ENCODE measurements at places on chromosomes 12 and 14.
A peak's percentile ranks its signal among the peaks of the same experiment; 100 is the strongest.

- no peak for DNase-seq
Measured at GRCh38 chr12:102848832-102849231, 68.2 kb downstream of the PAH start.

GRCh38 chr14:70489579-70490200, 37.7 kb downstream of the ADAM21 start:
- no peak for DNase-seq

DNA sequence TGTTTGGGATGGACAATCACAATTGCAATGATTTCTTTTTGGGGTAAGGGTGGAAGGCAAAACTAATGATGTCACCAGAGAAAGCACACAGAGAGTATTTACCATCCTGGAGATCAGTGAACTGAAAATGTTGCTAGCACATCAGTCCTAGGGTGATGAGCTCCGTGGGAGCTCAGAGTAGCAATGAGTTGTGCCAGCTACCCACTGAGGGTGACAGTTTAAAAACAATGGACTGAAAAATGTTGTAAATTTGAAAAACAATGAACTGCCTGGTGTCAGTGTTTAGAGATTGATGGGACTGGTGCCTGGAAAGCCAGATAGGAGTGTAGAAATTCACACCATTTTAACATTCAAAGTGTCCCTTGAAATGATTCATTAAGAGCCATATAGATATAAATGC, 198.5 kb downstream of the ATP23 start:
- DNase-seq: no peak

DNA sequence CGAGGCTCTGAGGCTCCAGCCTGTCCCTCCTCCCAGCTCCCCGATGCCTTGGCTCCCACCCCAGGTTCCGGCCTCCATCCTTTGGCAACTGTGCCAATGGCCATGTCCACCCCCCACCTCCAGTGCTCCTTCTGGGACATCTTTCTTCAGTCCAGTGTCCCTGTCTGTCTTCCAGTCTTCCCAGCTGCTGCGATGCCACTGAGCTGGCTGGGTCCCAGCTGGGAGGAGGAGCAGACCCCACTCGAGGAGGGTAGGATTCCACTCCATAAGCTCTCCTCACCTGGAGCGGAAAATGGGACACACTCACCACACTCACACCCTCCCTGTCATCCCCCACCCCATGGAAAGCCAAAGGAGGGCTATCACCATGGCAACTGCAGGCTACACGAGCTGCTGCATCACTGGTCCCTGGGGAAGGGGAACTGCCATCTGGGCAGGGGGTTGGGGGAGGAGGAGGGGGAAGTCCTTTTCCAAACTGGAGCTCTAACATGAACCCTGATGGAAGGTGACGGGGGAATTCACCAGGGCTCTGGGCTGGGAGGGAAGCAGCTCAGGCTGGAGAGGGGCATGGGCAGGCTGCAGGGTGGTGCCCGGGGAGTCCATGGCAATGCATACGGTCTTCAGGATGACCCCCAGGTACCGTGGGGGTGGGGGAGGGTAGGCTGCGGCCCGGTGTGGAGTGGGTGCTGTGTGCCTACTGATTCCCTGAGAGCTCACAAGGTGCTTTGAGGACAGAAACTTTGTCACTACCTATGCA, 94.3 kb downstream of the LRRC74A start:
- no peak for DNase-seq

- DNase-seq: no peak
Measured at GRCh38 chr14:71408362-71409030, 501.2 kb downstream of the PCNX1 start.

DNA sequence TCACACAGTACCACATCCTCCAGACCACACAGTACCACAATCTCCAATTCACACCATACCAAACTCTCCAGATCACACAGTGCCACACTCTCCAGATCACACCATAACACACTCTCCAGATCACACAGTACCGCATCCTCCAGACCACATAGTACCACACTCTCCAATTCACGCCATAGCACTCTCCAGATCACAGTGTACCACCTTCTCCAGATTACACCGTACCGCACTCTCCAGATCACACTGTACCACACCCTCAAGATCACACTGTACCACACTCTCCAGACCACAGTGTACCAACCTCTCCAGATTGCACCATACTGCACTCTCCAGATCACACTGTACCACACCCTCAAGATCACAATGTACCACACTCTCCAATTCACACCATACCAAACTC, 184.9 kb downstream of the NTF3 start:
- no peak for DNase-seq

- DNase-seq: no peak
Measured at GRCh38 chr12:78865516-78865915, 942 bp downstream of the SYT1 start.

DNA sequence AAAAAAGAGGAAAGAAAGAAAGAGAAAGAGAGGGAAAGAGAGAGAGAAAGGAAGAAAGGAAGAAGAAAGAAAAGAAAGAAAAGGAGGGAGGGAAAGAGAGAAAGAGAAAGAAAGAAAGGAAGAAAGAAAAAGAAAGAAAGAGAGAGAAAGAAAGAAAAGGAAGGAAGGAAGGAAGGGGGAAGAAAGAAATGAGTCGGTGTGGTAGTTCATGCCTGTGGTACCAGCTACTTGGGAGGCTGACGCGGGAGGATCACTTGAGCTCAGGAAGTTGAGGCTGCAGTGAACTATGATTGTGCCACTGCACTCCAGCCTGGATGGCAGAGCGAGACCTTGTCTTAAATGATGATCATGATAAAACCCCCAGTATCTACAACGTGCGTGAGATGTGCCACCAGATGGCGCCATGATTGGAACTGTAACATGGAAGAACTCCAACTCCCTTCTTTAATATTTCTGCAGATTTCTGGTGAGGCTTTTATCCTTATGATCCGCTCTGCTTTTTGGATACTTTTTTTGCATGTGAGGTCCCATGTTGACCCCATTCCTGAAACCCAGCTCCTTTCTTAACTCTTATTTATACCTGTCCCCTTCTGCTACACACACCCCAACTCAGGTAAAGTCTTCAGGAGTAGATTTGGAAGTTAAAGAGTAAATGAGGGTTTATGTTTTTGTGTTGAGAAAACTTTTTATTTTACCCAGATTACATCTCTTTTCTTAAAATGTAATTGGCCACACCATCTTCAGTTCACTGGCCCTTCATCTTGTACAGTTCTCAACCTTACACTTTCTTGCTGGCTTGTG, 25.6 kb downstream of the RNASE10 start:
- DNase-seq: peak; percentile 12

DNA sequence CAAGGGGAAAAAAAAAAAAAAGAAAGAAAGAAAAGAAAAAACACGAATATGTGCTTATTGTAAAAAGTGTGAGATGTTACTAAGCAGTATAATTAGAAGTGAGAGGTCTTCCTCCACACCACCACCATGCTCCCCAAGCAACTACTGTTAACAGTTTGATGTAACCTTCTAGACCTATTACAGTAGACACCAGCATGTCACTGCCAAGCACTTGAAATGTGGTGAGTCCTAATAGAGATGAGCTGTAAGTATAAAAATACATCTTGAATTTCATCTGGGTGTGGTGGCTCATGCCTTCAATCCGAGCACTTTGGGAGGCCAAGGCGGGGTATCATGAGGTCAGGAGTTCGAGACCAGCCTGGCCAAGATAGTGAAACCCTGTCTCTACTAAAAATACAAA, 8.1 kb upstream of the SNRNP35 start:
- no peak for DNase-seq

- no peak for DNase-seq
Measured at GRCh38 chr14:31682768-31683167, 121.6 kb downstream of the NUBPL start.

DNA sequence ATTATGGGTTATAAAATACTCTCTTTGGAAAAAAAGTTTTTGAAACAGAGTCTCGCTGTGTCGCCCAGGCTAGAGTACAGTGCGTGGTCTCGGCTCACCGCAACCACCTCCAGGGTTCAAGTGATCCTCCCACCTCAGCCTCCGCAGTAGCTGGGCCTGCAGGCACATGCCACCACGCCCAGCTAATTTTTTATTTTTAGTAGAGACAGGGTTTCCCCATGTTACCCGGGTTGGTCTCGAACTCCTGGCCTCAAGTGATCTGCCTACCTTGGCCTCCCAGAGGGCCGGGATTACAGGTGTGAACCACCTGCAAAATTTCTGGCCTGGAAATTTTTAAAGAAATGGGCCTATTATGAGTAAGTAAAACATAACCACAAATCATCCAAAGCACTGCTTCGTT, 3.8 kb downstream of the USP15 start:
- DNase-seq: no peak

- DNase-seq: no peak
Measured at GRCh38 chr14:49999146-49999761, 106.4 kb downstream of the ARF6 start.

DNA sequence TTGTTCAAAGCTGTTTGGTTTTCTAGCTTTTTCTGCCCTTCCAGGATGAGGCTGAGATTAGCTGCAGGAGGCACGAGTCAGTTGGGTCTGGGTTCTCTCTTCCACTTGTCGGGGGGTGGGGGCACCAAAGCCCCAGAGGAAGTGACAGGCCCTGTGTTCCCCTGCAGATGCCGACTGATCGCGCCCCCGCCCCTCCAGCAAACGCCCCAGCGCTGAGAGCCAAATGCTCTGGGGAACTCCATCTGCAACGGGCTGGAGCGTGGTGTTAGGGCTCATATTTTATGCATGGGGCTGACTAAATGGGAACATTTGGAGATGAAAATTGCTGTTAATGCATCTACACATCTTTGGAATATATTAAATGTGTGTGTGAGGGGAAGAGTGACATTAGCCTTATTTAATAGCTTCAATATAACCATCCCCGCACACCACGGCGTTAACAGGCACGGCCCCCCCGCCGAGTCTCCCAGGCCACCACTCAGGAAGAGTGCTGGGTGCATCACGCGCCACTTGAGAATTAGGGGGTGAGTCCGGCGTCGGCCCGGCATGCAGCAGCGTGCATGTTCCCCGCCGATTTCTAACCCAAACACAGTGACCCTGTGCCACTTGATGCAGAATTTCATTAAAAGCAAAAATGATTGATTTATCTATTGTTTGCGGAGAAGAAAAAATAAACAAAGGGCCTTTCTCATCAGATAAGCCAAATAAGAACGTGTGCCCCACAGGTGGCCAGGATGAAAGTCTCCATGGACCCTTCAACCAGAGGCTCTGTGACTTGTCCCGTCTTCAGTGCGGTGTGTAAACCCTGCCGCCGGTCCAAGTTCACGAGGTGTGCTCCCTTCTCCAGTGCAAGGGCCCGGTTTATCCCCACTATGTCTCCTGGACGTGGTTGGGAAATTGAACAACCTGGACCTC, 165.0 kb upstream of the RTL1 start:
- DNase-seq: no peak

- no peak for DNase-seq
Measured at GRCh38 chr14:73422515-73422914, 35.8 kb downstream of the NUMB start.

DNA sequence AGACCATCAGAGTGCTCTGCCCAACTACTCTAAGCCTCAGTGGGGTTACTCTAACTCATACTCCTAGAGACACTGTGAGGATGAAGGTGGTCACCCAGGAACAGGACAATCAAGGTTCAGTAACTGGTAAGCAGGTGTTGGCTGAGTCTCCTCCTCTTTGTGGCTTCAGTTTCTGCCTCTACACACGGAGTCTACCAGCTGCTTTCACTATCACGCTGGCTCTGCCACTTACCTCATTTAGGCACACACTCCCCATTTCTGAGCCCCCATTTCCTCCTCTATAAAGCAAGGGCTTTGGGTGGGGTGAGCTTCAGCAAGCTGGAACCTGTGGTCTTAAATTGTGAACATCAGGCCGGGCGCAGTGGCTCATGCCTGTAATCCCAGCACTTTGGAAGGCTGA, 7.3 kb upstream of the TCHP start:
- DNase-seq: no peak

GRCh38 chr14:91350813-91351511, 66.7 kb downstream of the CCDC88C start:
- no peak for DNase-seq

DNA sequence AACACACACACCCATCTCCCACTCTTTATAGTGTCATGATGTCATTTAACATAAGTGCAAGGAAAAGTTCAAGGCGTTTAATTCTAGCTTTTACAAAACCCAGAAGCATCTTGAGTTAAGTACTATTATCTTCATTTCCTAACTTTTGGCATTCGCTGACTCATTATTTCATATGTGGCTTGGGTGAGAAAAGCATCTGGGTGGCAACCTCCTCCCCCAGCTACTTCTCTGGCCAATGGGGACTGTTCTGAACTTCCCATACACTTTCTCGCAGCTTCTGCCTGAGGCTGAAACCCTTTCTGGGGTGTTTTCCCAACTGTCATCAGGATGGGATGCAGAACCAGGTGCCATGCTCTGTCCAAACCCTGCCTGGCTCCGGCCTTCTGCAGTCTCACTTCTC, 2.8 kb upstream of the MARK3 start:
- no peak for DNase-seq

GRCh38 chr12:123801573-123802178, 39.6 kb downstream of the DNAH10 start:
- no peak for DNase-seq

DNA sequence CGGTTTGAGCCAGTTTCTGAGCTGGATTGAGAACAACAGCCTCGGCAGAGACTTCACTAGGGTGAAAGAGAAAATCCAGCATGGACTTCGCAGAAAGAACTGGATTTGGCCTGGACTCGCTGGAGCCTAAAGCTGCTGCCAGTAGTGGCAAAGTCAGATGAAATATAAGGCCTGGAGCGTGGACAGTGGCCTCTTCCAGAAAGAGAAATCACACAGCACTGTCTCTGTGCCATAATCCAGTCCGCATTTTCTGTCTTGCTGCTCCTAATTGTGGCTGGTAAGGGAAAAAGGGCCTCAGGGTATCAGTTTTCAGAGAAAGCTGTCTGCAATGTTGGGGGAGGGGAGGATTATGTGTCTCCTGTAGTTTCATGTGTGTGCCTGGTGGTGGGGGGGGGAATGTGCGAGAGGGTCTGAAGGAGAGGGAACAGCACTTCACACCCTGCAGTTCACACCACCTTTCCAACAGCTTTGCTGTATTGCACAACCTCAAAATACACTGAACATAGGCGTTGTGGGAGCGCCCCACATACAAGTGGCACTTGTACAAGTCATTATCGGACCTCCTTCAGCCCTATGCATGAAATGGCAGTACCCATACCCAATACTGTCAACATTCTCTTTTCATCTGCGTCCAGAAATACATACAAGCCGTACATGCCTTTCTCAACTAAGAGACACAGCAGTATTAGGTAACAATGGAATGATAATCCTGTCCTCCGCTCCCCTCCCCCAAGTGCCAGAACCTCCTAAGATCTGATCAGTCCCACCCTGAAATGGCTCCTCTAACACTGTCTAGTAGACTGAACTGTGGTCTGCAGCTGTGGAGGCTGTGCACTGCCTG, 107.5 kb upstream of the ATF7IP start:
- DNase-seq: peak; percentile 94

GRCh38 chr12:2999265-2999841, 40.2 kb downstream of the TEAD4 start:
- DNase-seq: no peak

- DNase-seq: no peak
Measured at GRCh38 chr14:67068251-67068650, 121.0 kb upstream of the GARIN2 start.

GRCh38 chr14:106538201-106538600, 1011.8 kb downstream of the TMEM121 start:
- no peak for DNase-seq
